Karpas-422 (cell line): ENCODE measurements at places on chromosomes 1 and 21.

- no peak for DNase-seq
These were observed 121.1 kb downstream of the PSMG1 start for GRCh38 chr21:39062196-39062595.

- DNase-seq: no peak
These were observed 20.6 kb downstream of the TESK2 start for GRCh38 chr1:45470306-45470798.

DNA sequence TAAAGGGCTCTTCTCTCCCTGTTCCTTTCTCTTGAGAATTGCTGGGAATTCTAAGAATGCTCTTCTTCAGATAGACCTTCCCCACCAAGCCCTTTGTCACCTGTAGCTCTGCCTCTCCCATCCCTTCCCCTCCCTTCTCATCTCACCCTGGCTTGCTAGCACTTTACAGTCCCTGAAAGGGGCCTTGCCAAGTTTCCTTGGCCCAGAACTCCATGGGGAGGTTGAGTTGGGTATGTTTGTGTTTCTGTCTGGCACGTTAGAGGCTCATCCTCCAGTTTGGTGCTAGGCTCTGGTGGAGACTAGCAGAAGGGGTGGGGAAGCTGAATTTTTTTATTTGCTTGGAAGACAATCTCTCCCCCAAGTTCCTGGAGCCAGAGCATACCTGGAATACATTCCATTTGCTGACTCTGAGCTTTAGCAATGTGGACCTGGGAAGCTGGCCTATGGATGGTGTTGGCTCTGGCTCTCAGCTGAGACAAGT, 4.9 kb downstream of the CGN start:
- no peak for DNase-seq

DNA sequence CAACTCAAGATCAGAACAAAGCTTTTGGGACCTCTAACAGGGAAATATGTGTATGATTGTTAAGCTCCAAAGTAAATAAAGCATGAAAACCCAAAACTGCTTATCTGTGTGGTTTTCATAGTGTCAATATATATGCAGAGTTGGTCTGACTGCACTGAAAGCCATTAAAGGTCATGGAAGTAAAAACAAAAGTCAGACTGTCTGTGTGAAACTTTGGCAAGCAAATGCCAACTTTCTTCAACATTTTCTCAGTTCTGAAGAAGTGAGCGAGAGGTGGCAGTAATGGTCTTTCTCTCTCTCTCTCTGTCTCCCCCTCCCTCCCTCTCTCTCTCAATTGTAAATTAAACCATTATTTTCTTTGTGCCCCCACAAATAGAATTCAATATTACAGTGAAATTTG, 100.1 kb upstream of the S1PR1 start:
- DNase-seq: peak; percentile 50

- DNase-seq: no peak
These were observed at the start of gene PRR9 for GRCh38 chr1:153217212-153217611. PRR9 (plus strand) TSS chr1:153217584; CDS start chr1:153218145, 561 bp downstream.

- no peak for DNase-seq
These were observed 261.9 kb downstream of the HLX start for GRCh38 chr1:221141096-221141495.

- no peak for DNase-seq
These were observed 12.6 kb downstream of the COL6A1 start for GRCh38 chr21:45994086-45994661.

DNA sequence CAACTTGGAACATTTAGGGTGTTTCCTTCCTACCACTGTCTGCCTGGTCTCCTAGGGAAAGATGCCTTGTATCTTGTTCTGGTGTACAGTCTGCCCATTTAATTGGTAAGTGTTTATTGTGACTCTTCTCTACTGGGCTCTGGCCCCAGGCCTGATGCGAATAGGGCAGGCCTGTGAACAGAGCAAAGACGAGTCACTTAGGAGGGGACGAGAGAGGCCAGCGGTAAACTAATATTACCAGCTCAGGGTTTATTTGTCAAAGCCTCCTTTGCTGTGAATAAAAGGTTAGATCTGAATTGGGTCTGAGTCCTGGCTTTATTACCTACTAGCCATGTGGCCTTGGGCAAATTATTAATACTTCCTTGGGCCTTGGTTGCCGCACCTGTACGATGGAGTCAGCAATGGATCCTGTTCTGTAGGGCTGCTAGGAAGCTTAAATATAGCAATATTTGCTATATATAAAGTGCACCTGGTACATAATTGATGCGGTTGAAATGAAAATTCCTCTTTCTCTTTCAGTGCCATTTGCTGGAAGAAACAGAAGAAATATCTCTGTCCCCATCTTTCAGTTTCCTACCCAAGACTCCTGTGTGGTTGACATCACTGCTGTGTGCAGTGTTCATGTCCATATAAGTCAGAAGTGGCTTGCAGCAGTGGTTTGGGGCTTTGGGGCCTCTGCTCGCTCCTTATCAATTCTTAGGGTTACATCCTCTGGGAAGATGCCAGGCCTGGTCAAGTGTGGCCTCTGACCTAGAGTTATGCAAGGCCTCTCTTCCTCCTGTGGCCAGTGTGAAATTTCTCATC, 32.4 kb downstream of the MAPKAPK2 start:
- DNase-seq: no peak

DNA sequence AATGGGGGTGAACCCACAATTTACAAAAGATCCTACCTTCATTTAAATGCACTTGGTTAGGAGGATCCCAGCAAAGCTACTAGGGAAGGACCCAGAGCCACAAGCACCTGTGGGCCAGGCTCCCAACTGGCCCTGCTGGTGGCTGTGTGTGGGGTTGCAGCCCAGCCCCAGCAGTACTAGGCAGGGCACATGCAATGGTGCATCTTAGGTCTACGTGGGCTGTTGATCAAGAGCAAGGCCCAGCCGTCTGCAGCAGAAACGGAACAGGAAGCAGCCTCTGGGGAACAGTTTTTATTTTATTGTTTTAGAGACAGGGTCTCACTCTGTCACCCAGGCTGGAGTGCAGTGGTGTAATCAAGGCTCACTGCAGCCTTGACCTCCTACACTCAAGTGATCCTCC, 134.1 kb upstream of the RAB4A start:
- DNase-seq: no peak

- DNase-seq: peak; percentile 79
These were observed 12.2 kb upstream of the FAM167B start for GRCh38 chr1:32234792-32235191.

- no peak for DNase-seq
These were observed 14.1 kb downstream of the RUNX3 start for GRCh38 chr1:24915816-24916602.
